ENCODE measurements at places on chromosomes 5 and 9.
A peak's percentile ranks its signal among the peaks of the same experiment; 100 is the strongest.

DNA sequence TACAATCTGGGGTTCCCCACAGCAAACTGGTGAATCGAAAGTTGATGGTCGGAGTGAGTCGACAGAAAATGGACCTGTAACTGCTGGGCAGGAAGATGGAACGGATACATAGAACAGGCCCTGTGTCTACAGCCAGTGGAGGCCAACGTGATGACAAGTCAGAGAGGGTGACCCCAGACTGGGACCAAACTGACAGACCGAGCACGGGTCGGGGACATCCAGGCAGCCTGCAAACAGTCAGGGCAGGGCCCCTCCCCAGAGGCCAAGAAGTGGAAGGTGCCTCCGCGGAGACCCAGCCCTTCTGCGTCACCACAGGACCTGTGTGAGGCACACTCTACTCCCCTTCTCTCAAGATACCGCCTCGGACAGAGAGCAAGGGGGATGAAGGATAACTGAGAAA, 25.1 kb upstream of the FANCC start:
- no peak for DNase-seq

GRCh38 chr5:35409361-35409760, 179.1 kb upstream of the PRLR start:
- no peak for DNase-seq

DNA sequence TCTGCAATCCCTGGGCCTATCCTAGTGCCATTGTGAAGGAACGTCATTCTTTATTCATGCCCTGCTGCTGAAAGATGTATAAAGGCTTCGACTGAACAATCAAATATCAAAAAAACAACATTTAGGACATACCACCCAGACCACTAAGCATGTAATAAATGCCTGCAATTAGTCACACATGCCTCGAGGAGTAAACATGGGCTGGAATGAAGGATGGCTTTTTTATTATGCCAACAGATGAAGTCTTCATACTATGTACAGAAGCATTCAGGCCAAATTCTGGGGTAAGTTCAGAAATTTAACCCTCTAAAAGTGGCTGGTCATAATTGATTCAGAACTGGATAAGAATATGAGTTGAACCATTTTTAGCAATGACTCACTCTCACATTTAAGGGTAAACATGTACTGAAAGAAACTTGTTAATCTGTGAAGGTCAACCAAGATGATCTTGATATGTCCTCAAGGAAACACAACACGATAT, 38.1 kb downstream of the FAM240B start:
- DNase-seq, result no peak

GRCh38 chr5:174318578-174318977, 273.1 kb downstream of the NSG2 start:
- no peak for DNase-seq

DNA sequence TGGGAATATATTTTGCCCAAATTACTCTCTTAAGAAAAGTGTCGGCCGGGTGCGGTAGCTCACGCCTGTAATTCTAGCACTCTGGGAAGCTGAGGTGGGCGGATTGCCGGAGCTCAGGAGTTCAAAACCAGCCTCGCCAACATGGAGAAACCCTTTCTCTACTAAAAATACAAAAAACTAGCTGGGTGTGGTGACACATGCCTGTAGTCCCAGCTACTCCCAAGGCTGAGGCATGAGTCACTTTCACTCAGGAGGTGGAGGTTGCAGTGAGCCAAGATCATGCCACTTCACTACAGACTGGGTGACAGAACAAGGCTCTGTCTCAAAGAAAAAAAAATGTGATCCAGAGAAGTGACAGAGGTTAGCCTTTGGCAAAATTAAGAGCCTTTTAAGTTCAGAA, 26.4 kb upstream of the TMEM171 start:
- DNase-seq, result peak; percentile 3

DNA sequence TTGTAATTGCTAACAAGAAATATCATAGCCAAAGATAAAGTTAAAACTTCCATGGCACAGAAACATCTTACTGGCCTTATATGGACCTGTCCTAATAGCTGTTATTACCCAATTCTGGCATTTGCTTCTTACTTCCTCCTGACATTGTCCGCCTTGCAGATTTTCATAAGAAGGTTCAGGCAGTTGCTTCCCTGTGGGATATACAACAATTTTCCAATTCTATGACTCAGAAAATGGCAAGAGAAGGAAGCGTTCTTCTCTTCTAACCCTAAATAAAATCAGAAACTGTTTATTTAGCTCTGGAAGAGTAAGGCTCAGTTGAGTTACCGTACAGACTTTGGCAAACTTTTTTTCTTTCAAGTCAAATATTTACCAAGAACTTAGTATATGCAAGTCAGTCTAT, 1.7 kb downstream of the PRKAA1 start:
- no peak for DNase-seq

- DNase-seq, result no peak
Observed at GRCh38 chr5:72121780-72122445, 14.6 kb downstream of the MAP1B start.

GRCh38 chr9:69188975-69189374, 14.9 kb downstream of the TJP2 start:
- no peak for DNase-seq

DNA sequence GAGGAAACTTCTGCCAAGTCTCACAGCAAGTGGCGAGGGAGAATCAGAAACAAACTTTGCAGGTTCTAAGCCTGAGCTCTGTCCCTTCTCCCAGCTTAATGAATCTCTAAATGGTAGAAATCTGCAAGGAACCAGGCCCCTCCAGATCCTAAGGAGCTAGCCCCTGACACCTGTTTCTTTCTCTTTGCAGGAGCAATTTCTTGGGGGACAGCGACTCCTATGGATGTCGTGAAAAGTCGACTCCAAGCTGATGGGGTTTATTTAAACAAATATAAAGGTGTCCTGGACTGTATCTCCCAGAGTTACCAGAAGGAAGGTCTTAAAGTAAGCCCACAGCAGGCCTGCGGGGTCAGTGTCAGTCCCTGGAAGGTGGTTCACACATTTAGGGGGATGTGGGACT, 21.8 kb downstream of the IL9 start:
- DNase-seq, result no peak

- no peak for DNase-seq
Observed at GRCh38 chr9:106023455-106023854, 329.1 kb downstream of the TMEM38B start.

- no peak for DNase-seq
Observed at GRCh38 chr9:21993893-21994555, at the start of gene CDKN2A. Gene CDKN2A, minus strand, starts transcription at chr9:21994392.

DNA sequence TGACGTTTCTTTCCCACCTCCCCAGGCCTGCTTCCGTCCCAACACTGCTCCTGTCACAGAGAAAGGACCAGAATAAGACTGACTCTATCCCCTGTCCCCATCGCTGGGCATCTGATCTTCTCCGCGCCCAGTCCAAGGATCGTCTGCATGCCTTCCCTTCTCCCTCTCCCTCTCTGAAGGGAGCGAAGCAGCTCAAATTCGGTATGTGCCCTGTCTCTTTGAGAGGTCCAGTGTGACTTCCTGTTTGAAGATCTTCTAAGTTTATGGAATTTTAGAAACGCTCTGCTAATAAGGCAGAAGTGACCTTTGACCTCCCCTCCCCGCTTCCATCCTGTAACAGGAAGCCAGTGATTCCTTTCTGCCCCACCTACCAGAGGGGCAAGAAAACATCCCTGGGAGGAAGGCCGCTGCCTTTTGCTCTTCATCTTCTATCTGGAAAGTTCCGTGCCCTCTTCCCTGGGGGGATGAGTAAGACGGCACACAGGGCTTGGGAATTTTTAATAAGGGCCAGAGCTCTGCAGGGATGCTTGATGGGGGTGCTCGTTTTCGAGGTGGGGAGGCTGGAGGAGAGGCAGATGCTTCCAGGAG, 40.7 kb upstream of the RNU6ATAC start:
- no peak for DNase-seq

- DNase-seq, result no peak
Observed at GRCh38 chr9:108474356-108474755, 381.4 kb downstream of the ACTL7B start.

DNA sequence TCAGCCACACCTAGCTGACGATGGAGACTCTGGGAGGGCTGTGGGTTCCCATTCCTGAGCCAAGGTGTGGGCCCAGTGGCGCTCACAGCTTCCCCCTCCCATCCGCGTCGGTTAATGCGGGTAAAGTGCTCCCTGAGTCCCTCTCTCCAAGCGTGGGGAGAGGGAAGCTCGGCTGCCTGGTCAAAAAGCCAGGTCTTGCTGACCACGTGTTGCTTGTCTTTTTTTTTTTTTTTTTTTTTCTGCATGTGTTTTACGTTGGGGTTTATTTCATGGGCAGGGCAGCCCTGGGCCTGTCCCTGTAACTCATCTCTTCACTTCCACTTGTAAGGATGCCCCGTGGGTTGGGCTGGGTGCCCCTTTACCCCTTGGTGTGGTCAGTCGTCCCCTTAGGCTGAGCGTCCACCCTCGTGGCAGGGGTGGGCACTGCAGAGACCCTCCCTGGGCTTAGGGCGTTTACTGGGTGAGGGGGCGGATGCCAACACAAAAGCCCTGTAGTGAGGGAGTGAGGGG, 11.9 kb downstream of the NKD2 start:
- no peak for DNase-seq

GRCh38 chr5:119752921-119753886, 123.8 kb downstream of the FAM170A start:
- no peak for DNase-seq

DNA sequence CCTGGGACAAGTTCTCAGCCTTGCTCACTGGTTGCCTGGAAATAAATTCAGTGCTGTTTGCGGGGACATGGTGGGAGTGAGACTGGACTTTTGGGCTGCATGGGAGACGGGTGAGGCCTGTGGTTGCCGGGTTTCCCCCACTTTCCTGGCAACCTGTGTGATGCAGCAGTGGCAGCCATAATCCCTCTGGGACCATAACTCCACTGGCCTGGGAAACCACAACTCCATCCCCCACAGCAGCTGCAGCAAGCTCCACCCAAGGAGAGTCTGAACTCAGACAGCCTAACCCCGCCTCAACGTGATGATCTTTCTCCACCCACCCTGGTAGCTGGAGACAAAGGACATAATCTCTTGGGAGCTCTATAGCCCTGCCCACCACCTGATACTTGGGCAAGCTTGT, 349.9 kb downstream of the PIK3R1 start:
- no peak for DNase-seq

- no peak for DNase-seq
Observed at GRCh38 chr9:4689687-4690104, 10.3 kb downstream of the CDC37L1 start.

- DNase-seq, result no peak
Observed at GRCh38 chr5:159258361-159258760, 4.7 kb upstream of the UBLCP1 start.

GRCh38 chr9:83012922-83013838, 49.8 kb downstream of the RASEF start:
- no peak for DNase-seq

DNA sequence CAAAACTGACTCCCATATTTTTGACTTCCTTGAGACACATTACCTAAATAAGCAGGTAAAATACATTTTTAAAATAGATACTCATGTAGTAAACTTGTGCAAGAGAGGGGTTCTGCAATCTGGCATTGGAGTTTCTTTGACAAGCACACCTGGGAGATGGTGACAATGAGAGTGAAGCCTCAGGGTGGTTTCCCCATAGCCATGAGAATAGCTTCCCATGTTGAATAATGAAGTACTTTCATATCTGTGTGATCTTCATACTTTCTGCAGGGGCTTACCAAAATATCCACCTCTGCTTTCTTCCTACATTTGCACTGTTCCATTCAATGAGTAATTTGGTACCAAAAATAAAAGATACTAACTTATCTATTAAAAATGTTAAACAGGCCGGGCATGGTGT, 44.7 kb upstream of the VCAN start:
- DNase-seq, result no peak

DNA sequence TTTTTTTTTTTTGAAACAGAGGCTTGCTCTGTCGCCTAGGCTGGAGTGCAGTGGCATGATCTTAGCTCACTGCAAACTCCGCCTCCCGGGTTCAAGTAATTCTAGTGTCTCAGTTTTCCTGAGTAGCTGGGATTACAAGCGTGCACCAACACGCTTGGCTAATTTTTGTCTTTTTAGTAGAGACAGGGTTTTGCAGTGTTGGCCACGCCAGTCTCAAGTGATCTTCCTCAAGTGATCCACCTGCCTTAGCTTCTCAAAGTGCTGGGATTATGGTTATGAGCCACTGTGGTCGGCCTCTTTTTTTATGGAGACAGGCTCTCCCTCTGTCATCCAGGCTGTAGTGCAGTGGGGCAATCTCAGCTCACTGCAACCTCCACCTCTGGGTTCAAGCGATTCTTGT, 82.9 kb downstream of the RAB24 start:
- no peak for DNase-seq

- DNase-seq, result no peak
Observed at GRCh38 chr9:34179213-34180136, 632 bp downstream of the UBAP1 start.

DNA sequence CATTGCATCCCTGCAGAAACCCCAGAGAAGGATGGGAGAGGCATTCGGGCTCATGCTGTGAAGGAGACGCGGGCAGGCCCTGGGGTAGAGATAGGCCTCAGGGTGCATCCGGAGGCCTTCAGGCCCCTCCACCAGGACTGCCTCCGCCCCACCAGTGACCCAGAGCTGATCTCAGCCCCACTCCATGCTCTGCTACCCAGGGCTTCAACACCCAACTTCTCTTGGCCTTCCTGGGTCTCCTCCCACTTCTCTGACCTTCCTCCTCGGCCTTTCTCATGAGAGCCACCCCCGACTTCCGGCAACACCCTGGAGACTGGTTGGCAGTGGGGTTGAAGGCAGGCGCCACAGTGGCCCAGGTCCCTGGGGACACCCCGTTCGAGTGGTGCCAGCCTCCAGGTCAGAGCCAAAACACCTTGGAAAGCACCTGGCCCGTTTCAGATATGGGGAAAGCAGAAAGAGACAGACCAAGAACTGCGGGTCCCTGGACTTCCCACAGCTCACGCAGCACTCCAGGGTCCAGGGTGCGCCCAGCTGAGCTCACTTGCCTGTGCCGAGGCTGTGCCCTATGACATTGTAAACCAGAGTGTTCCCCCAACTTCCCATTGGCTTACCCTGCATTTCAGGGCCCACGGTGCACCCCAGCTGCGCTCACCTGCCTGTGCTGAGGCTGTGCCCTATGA, 65.1 kb upstream of the OLFM1 start:
- no peak for DNase-seq

- DNase-seq, result no peak
Observed at GRCh38 chr9:83238871-83239640, 176.1 kb upstream of the RASEF start.

GRCh38 chr9:22683700-22684075, 237.1 kb downstream of the DMRTA1 start:
- DNase-seq, result no peak

GRCh38 chr9:127755061-127756060, 20.3 kb upstream of the TOR2A start:
- no peak for DNase-seq

GRCh38 chr9:112404508-112404932, 24.6 kb downstream of the HSDL2 start:
- no peak for DNase-seq

DNA sequence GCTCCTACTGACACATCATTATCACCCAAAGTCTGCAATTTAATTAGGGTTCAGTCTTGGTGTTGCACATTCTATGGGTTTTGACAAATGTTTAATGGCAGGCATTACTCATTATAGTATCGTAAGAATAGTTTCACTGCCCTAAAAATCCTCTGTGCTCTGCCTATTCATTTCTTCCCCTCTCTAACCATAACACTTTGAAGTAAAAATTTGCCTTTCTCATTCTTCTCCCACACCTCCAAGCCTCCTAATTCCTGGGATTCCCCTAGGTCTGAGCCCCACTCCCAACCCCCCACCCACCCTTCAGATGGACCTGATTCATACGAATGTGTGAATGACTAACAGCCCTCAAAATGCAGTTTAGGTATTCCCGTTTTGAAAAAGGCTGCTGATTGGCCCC, 18.4 kb downstream of the ENC1 start:
- DNase-seq, result peak; percentile 14

GRCh38 chr5:150304481-150305081, 1.9 kb upstream of the ARSI start:
- DNase-seq, result no peak

- DNase-seq, result no peak
Observed at GRCh38 chr5:100472091-100472490, 63.1 kb upstream of the FAM174A start.

All from activated T-cell treated with anti-CD3 and anti-CD28 coated beads for 48 hours (primary cell).